ENCODE measurements at places on chromosomes 6 and 20. TPM values are rescaled to one million over a fixed set of nuclear protein-coding genes. Genes with fewer than 3 reads are reported as not detected.

The IBTK gene
- 29.3 TPM for total RNA-seq

The SLC29A1 gene
- 50.3 TPM for total RNA-seq

The MYLK2 gene
- not detected for total RNA-seq

The ULBP2 gene
- total RNA-seq, result 14.1 TPM
